ENCODE measurements at places on chromosomes 4 and X.

DNA sequence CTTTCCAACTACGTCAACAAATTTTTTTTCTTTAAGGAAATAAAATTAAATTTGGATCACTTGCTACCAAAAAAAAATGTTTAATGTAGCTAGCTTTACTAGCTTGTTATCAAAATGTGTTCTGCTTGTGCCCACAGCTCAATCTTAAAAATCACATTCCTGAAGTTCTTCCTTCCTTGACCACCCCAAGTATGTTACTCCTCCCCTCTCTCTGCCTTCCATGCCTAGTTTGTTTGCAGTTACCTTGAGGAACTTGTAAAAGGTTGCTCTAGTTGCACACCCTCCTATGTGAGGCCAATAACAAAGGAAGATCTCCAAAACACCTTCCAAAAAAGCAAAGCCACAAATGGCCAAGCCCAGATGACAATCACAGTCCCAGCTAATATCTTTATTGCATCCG is 19.6 kb upstream of the TMEM184C start:
- no peak for DNase-seq

- no peak for DNase-seq
Measured at GRCh38 chr4:25484243-25484721, 107.2 kb downstream of the ANAPC4 start.

DNA sequence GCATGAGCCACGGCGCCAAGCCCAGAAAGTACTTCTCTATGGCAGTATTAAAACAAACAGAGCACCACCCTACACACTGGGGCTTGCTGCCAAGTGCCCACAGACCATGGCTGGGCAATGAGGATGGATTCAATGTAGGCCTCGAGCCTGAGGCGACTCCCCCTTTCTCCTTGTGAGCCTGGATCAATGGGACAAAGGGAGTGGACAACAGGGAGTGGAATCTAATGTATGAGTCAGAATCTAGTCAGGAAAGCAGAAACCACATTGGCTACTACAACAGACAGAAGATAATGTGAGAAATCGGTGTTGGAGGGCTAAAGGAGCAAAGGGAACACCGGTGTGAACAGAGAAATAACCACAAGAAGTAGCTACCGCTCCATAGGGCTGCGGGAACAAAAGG is 37.7 kb upstream of the OCIAD2 start:
- peak; percentile 65 for DNase-seq

GRCh38 chr4:102036016-102036415 is 245.5 kb downstream of the BANK1 start:
- no peak for DNase-seq

- no peak for DNase-seq
Measured at GRCh38 chr4:8439168-8439567, 1.4 kb downstream of the ACOX3 start.

- DNase-seq: no peak
Measured at GRCh38 chrX:145506214-145506613, 258.9 kb downstream of the SPANXN1 start.

DNA sequence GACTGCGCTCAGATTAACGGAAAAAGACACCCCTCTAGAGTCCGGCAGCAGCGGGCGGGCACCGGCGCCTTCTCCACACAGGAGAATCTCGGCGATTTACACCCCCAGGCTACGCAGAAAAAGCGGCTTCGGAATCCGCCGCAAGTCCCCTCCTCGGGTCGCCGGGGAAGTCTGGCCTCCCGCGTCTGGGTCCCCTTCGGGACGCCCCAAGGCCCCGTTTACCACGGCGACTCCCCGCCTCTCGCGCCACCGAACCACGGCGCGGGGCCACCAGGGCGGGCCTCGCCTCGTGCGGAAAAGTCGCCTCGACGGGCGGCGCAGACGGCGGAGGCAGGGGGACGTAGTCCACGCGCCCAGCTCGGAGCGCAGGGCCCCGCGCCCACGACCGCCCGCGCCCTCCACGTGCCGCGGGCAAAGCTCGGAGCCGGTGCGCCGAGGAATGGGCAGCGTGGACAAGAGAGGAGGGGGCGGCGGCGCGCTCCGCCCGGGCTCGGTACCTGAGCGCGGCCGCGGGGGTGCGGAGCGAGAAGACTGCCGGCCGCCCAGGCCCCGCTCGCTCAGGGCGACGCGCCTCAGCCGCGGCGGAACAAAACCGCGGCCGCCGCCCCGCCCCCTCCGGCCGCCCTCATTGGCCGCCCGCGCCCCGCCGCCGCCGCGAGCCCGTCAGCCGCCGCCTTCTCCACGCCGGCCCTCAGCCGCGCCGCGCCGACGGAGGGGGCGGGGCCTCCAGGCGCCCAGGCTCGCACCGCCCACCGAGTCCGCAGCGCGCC is at the start of gene FAM53A:
FAM53A (minus strand) TSS at position 578 of the 770 bp plus-strand sequence. CDS start 15,572 bp downstream, outside the sequence.
- DNase-seq: peak; percentile 93

DNA sequence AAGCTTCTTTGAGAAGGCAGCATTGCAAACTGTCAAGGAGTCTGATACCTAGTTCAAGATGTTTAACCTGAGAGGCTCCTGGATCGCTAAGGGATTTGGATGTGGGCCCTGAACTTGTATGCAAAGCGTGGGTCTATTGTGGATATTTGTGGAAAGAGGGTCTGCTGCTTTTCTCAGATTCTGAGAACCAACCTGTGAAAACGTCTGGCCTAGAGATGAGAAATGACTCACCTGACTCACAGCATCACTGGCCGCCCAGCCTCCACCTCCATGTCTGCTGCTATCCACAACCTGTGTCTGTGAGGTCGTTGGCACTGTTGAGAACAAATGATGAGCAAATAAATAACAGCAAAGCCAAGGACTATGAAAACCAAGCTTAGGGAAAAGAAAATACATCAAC is 33.3 kb upstream of the PROM1 start:
- DNase-seq: no peak

DNA sequence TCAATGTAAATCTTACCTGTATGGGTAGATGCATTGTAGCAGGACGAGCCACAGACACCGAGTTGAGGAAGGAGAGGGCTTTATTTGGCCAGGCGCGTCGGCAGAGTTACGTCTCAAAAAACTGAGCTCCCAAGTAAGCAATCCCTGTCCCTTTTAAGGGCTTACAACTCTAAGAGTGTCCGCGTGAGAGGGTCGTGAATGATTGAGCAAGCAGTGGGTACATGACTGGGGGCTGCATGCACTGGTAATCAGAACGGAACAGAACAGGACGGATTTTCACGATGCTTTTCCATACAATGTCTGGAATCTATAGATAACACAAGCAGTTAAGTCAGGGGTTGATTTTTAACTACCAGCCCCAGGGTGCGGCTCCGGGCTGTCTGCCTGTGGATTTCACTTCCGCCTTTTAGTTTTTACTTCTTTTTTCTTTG is 524.9 kb upstream of the HTR2C start:
- DNase-seq: no peak

DNA sequence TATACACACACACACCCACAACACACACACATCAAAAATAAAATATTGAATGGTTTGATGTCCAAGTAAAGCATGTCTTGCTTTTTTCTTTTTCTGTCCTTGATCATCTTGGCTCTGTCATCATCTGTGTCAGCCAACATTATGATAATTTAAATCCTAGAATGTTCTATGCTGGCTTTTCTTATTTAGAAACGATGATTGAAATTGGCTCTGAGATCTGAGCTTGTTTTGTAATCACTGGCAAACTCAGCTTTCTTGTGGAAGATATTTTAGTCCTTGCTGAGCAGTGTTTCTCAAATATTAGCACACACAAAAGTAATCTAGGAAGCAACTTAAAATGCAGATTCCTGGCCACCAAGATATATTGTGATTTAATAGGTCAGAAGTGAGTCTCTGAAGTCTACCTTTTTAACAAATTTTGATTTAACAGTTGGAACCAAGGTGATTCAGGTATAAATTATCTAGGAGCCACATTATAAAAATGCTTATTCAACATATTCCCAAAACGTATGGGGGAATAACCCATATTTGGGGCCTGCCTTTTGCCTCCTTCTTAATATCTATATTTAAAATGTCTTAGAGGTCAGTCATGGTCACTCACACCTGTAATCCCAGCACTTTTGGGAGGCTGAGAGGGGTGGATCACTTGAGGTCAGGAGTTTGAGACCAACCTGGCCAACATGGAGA is 24.0 kb upstream of the DSPP start:
- no peak for DNase-seq

DNA sequence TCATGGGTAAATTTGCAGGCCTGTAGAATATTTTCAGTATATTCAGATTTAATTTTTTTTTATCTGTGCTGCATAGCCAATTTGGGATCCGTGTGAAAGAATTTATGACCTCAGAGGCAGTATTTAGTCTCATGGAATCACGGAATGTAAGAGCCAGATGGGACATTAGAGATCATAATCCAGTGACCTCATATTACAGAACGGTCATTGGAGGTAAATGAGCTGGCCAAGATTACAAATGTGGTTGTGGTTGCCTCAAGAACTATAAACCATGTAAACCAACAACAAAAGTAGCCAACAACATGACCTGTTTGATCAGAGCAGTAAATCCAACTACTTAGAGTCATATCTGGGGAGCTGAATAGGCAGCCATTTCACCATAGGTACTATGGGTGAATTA is 71.6 kb downstream of the AMOT start:
- DNase-seq: no peak

GRCh38 chrX:83934220-83934619 is 73.3 kb downstream of the CYLC1 start:
- DNase-seq: no peak

DNA sequence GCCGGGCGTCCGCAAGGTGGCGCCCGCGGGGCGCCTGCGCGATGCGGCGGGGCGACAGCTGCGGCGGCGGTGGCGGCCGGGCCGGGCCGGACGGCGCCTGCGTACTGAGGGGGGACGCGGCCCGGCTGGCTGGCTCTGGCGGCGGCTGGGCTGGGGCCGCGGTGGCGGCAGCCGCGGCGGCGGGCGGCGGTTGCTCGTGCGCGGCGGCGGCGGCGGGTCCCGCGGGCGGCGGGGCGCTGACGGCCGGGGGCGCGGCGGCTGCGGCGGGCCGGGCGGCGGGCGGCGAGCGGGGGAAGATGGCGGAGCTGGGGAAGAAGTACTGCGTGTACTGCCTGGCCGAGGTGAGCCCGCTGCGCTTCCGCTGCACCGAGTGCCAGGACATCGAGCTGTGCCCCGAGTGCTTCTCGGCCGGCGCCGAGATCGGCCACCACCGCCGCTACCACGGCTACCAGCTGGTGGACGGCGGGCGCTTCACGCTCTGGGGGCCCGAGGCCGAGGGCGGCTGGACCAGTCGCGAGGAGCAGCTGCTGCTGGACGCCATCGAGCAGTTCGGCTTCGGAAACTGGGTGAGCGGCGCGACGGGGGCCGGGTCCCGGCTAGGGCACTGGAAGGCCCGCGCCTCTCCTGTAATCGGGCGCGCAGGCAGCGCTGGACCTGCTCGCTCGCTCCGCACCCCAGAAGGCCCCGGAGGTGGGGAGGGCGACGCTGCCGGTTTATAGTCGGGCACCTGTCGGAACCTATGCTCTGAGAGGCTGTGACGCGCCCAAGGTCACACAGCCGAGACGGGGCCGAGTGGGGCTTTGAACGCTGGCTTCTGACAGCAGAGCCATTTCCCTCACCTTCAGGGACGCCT is at the start of gene TADA2B:
TADA2B (plus strand) TSS at position 89 of the 853 bp plus-strand sequence; CDS start at position 297, 208 bp downstream.
- peak; percentile 76 for DNase-seq

DNA sequence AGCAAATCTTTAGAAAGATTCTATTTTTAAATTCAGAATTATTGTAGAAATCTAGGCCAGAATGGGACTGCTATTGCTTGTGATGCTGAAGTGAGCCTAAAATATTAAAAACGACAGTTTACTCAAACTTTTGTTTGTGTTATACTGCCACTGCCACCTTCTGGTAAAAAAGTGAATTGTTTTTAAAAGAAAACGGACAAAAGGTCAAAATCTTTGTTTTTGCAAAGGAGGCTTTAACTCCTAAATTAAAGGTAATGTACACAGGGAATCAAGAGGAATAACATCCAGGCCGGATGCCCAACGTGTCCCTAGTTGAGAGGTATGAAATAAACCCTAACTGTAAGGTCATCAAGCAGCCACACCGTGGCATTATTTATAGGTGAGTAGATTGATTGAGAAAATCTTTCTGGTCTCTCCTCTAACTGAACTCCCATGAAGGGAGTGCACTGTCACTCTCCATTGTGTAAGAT is 338.3 kb upstream of the GALNT7 start:
- DNase-seq: no peak

- DNase-seq: peak; percentile 78
Measured at GRCh38 chrX:108732630-108733321, 3.6 kb downstream of the IRS4 start.

DNA sequence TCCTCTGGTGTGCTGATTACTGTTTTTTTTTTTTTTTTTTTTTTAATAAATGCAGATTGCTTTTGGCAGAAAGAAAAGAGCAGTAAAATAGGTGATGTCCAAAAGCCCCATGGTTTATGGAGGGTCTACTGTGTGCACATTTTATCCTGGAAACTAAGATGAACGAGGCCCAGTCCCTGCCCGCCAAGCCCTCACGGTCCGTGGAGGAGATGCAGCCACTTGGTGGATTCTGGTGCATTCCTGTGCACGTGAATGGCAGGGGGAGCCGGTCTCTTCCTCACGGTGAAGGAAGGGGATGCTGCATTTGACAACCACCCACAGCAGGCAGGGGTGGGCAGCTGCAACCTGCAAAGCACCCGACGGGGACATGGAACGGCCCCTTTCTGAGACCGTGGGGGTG is 100.2 kb upstream of the AFAP1 start:
- DNase-seq: no peak

GRCh38 chrX:19342331-19342906 is 1.3 kb upstream of the PDHA1 start:
- no peak for DNase-seq

- no peak for DNase-seq
Measured at GRCh38 chrX:3052860-3053259, 11.6 kb downstream of the ARSF start.

- no peak for DNase-seq
Measured at GRCh38 chrX:149717803-149718202, 5.9 kb downstream of the MAGEA11 start.

- no peak for DNase-seq
Measured at GRCh38 chrX:102708900-102709299, 3.3 kb upstream of the GPRASP2 start.

- no peak for DNase-seq
Measured at GRCh38 chrX:20197641-20198210, 56.1 kb upstream of the EIF1AX start.

DNA sequence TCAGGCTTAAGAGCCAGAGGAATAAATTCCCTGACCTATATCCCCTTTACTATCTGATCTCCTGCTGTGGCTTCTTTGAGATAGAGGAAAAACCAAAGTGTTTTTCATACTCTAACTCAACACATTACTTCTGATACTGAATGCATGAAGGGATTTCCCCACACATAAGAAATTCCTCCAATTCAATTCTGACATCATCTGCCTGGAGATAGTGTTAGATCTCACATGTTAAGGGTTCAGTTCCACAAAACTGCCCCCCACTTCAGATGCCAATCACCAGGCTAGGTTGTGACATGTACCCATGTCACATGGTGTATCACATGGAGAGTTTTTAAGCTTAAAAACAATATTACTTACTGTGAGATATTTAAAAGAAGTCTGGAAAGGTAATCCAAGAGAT is 46.8 kb downstream of the GSTCD start:
- no peak for DNase-seq

GRCh38 chr4:168880811-168881595 is 129.1 kb downstream of the CBR4 start:
- no peak for DNase-seq

GRCh38 chr4:55947912-55948725 is 626 bp upstream of the CEP135 start:
- DNase-seq: no peak

GRCh38 chr4:85672116-85672515 is 197.2 kb downstream of the ARHGAP24 start:
- no peak for DNase-seq

- DNase-seq: no peak
Measured at GRCh38 chr4:101187841-101188240, 159.5 kb downstream of the PPP3CA start.

Data from islet precursor cell (in vitro differentiated cells).